ENCODE measurements at places on chromosomes 4 and X. TPM values are rescaled to one million over a fixed set of nuclear protein-coding genes. Genes with fewer than 3 reads are reported as not detected.

Gene TMEM271
- total RNA-seq, result not detected

Gene EDA
- total RNA-seq, result under 0.01 TPM

Gene FDCSP
- total RNA-seq, result not detected

Gene HERC5
- total RNA-seq, result under 0.01 TPM

Gene TMPRSS11D
- not detected for total RNA-seq

All from IMR-90 (cell line).